NCI-H1105 treated with DMSO at 0.1 percent for 48 hours (cell line): ENCODE measurements at places on chromosomes 11 and 22.

GRCh38 chr11:11948242-11948947 lies 60.0 kb downstream of the DKK3 start:
- DNase-seq = no peak

DNA sequence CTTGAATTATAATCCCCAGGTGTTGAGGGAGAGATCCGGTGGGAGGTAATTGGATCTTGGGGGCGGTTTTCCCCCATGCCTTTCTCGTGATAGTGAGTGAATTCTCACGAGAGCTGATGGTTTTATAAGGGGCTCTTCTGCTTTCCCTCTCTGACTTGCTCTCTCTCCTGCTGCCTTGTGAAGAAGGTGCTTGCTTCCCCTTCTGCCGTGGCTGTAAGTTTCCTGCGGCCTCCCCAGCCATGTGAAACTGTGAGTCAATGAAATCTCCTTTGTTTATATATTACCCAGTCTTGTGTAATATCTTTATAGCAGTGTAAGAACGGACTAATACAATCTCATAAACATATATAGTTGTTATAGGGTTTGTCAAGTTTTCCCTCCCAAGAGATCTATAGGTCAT lies 32.8 kb downstream of the KCNE3 start:
- no peak for DNase-seq

DNA sequence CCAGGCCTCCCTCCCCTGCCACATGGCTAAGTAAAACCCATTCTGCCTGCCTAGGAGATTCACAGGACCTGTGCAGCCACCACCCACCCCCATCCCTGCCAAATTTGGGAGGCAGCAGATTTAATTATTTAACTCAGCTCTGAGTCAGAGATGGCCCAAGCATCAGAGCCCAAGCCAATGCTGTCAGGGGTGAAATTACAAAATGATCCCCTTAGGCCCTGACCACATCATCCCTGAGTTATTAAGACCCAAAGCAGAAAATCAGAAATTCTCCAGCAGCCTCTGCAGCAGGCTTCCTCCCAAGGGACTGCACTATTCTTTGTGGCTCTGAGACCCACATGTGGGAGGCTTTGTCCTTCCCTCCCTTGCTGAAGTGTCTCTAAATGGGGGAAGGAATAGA lies 52.8 kb upstream of the RRAS2 start:
- no peak for DNase-seq

GRCh38 chr11:61141601-61142028 lies 19.6 kb downstream of the VPS37C start:
- peak; percentile 91 for DNase-seq

GRCh38 chr22:23401910-23402274 lies 178.2 kb downstream of the IGLL1 start:
- DNase-seq = no peak

- DNase-seq = no peak
Observed at GRCh38 chr11:35308157-35308556, 111.2 kb downstream of the SLC1A2 start.

DNA sequence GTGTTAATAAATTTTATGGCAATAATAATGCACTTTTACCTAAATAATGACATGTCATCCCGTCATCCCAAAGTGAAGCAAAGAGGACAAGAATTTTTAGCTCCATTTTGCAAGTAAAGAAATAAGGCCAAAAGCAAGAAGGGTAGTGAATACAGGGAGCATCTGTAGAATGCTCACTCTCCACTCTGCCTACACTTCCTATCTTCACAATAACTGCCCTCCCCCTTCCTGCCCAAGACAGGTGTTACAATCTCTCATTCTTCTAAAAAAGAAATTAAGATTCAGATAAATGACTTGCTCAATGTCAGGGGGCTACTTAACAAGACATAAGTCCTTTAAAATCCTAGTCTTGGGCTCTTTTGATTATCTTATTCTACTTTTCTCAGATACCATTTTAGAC lies 8.9 kb downstream of the RDX start:
- peak; percentile 42 for DNase-seq

DNA sequence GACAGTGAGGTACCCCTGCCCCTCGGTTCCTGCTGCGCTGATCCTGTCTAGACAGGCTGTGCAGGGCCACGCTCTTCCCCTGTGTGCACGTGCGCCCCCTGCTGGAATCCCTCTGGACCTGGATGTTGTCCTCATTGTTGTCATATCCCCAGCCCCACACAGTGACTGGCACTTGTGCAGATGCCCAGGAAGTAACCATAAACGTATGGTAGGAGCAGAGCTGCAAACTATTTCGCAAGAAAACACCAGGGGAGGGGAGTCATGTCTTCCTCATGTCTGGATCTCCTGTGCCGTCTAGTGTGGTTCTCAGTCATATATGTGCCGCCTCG lies 114.7 kb downstream of the CRYBB2 start:
- DNase-seq = no peak

DNA sequence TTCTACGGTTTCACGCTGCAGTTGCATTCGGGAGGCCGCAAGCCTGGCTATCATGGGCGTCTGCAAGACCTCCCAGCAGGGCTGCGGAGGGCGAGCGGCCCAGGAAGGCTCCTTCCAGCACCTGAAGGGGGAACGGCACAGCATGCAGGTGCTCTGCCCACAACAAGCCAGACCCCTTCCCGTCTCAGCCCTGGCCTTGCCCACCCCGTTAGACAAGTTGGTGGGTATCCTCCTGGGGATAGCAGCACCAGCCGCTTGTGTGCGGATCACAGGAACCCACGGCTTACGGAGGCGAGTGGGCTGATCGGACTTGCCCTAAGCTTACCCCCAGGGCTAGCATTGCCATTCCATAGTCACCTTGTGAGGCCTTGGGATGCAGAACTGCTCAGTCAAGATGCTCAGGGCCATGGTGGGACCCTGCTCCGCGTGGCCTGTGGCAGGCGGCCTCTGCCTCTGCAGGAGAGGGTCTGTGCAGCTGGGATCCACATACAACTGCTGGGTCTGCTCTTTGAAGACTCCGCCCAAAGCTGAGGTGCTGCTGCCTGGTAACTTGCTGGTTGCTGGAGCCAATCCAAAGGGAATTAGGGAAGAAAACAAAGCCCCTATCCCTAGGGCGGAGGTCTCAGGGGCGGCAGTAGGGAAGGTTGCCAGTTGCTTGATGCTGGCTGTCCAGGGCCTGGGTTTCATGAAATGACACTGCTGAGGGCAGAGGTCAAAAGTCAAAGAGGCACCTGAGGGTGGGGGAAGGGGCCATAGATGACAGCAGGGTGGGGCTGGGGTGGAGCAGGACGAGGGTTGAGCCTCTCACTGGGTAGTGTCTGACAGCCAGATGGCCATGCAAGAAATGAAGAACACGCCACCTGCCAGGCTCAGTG lies 1.4 kb upstream of the OSBPL5 start:
- DNase-seq = peak; percentile 67

GRCh38 chr11:122758339-122758738 lies 80.0 kb upstream of the CRTAM start:
- no peak for DNase-seq

GRCh38 chr11:123374622-123374968 lies 55.5 kb upstream of the GRAMD1B start:
- DNase-seq = no peak

DNA sequence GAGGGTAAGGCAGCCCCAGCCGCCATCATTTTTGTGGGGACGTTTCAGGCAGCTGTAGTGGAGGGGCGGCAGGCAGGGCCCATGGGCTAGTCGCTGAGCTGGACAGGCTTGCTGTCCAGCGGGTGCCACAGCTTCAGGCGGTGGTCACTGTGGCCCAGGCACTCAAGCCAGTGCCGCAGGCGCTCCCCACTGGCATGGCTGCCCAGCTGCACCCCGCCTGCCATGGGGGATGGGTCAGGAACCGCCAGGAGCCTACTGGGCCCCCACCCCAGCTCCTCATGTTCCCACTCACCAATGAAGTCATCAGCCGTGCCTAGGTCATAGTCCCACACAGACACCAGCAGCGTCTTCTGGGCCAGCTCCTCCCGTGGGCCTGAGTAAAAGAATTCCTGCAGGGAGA lies 6.0 kb downstream of the NDUFV1 start:
- DNase-seq = no peak

DNA sequence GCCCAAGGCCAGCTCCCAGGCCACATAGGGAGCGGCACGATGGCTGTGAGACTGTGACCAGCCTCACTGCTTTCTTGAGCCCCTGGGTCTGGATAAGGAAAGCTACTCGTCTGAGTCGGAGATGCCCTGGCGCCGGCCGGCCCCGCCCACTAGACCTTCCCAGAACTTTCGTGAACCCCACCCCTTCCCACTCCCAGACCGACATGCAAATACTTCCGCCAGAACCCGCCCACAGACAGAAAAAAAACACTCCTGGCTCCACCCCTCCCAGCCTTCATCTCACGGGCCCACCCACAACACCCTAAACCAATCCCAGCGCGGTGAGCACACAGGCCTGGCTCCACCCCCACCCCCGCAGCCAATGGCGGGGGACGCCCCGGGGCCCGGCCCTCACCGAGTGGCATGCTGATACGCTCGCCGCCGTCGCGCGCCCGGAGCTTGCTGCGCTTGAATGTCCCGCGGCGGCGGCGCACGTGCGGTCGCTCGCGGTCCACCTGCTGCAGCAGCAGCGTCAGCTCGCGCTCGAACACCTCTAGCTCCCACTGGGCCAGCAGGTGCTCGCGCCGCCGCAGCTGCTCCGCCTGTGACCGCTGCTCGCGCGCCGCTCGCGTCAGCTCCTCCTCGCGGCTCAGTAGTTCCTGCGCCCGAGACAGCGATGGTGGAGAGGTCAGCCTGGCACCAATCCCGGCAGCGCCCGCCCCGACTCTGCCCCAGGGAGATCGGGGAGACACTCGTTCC lies 7.0 kb downstream of the MAP3K11 start:
- no peak for DNase-seq

DNA sequence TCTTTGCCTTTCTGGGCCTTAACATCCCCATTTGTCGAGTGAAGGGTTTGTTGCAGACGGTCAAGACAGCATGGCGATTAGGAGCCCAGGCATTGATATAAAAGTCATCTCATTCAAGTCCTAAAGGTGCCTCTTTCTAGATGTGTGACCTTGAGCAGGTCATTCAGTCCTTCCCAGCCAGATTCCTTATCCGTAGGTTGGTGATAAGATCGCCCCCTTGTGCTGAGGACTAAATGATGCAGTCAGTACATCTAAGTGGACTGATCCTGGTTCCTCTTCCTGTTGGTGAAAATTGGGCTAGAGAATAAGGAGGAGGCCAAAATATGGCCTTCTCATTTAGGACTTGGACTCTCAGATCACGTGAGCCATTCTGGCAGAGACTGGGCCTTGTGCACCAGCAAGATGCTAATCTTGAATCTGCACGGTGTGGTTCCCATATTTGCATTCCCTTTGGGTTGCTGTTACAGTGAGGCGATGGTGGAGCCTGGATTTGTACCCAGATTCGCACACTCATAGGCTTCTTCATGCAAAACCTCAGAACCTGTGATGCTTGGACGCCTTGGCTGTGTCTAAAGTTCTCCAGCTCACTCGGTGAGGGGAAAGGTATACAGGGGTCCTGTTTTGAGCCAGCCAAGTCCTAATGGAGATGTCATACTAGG lies 156.8 kb downstream of the MYO18B start:
- no peak for DNase-seq

DNA sequence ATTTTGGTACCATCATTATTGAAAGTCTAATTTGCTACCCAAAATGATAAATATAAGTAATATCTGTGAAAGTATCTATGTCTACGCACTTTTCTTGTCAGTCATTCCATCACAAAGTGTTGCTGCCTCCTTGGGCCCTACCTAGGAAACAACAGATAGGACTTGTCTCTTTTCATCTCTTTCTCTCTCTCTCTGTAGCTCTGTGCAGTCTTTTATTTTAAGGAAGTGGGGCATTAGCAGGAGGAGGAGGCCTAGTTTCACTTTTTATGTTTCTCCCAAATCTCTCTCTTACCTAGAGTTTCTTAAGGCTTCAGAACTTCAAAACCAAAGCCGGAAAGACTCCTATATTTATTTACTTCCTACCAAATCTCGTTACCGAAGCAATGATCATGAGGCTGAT lies 354.8 kb upstream of the LUZP2 start:
- DNase-seq = no peak
